ENCODE measurements at places on chromosomes 2 and 18. TPM values are rescaled to one million over a fixed set of nuclear protein-coding genes. Genes with fewer than 3 reads are reported as not detected.

Gene NTSR2
- not detected for total RNA-seq

Gene SERPINB8
- 54.5 TPM for total RNA-seq

Gene GPD2
- 123 TPM for total RNA-seq

Gene CD8A
- total RNA-seq, result not detected

Gene RUFY4
- total RNA-seq, result not detected

Gene TUBB8B
- total RNA-seq, result not detected

Gene IL18R1
- 6.4 TPM for total RNA-seq

Gene GPAT2
- 6.5 TPM for total RNA-seq

Gene STARD7
- 249 TPM for total RNA-seq

Gene TDRD15
- total RNA-seq, result under 0.01 TPM

Gene SERTAD2
- 15.1 TPM for total RNA-seq

Gene RIF1
- 109 TPM for total RNA-seq

Gene RAD51AP2
- total RNA-seq, result not detected

Gene REL
- 11.6 TPM for total RNA-seq

Gene NLRC4
- total RNA-seq, result not detected

Gene RIT2
- not detected for total RNA-seq

Gene ATP6V1B1
- 0.07 TPM for total RNA-seq

Gene HOXD12
- total RNA-seq, result not detected

Gene KLHL29
- total RNA-seq, result 7.7 TPM

Gene NT5DC4
- not detected for total RNA-seq

Gene SPATA3
- not detected for total RNA-seq

Gene TNFAIP6
- not detected for total RNA-seq

Data from thoracic aorta endothelial cell (primary cell).